ENCODE measurements at places on chromosomes 11 and 22.

DNA sequence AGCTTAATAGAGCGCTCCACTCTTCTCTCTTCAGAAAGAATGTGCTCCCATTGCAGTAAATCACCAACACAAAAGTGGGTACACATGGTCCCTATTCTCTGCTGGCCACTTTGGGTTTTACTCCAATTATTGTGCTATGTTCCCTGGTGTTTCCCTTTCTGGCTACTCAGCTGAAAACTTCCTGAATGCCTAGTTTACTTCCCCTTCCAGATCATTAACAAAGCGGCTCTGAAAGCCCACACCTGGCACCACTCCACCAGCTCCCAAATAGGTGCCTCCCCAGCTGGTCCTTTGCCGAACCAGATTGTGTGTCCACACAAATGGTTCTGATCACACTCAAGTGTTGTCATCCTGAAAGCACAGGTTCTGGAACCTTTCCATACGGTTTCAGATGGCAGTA lies 443.7 kb downstream of the NTM start:
- DNase-seq, result no peak

- no peak for DNase-seq
Observed at GRCh38 chr11:36278531-36279282, 10.5 kb downstream of the COMMD9 start.

DNA sequence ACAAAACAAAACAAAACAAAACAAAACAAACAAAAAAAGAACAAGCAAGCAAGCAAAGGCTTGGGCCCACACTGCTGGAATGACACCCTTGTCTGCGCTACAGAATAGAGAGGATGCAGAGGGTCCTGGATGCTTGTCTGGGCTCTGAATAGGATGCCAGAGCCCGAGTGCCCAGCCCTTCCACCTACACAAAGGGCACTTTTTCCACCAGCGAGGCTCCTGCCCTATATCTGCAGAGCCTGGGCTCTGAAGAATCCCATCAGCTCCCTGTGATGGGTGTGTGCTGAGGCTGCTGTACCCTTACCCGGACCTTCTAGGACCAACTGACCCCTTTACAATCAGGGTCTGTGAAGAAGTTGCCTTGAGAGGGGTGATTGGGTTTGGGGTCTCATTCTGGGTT lies 221.2 kb downstream of the DSCAML1 start:
- no peak for DNase-seq

DNA sequence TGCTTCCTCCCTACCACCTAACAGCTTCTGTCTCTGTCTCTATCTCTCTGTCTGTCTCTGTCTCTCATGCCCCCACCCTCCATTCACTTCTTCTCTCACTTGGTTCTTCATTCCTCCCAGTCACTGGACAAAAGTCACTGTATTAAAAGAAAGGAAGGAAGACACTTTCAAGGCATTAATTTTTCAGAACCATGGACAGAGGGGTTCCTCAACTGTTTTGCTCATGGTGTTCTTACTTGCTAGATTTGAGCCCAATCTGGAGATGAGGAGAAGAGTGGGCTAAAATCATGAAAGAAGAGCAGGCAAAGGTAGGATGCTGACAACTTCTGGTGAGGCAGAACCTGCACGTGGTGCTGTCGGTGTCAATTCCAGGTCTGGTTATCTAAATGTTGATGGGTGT lies 116.7 kb upstream of the LARGE1 start:
- no peak for DNase-seq

- DNase-seq, result no peak
Observed at GRCh38 chr11:1480191-1480554, 6.4 kb downstream of the MOB2 start.

DNA sequence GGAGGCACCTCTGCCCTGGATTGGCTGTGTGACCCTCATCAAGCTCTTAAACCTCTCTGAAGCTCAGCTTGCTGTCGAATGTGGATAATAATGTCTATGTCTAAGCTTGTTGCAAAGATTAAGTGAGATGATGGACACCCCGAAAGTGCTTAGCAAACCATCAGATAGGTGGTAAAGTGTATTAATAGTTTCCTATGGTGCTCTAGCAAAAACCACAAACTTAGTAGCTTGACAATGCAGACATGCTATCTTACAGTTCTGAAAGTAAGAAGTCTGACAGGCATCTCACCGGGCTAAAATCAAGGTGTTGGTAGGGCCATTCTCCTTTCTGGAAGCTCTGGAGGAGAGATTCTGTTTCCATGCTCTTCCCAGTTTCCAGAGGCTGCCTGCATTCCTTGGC lies 106.5 kb upstream of the CSNK2A3 start:
- DNase-seq, result no peak

- no peak for DNase-seq
Observed at GRCh38 chr22:42676059-42676607, 26.9 kb upstream of the CYB5R3 start.

All from HAP-1 (cell line).